ENCODE measurements at places on chromosomes 6 and 20.

GRCh38 chr20:59175861-59176260, 12.2 kb downstream of the ZNF831 start:
- DNase-seq: no peak

GRCh38 chr6:34238585-34239499, 2.2 kb downstream of the HMGA1 start:
- DNase-seq: no peak

DNA sequence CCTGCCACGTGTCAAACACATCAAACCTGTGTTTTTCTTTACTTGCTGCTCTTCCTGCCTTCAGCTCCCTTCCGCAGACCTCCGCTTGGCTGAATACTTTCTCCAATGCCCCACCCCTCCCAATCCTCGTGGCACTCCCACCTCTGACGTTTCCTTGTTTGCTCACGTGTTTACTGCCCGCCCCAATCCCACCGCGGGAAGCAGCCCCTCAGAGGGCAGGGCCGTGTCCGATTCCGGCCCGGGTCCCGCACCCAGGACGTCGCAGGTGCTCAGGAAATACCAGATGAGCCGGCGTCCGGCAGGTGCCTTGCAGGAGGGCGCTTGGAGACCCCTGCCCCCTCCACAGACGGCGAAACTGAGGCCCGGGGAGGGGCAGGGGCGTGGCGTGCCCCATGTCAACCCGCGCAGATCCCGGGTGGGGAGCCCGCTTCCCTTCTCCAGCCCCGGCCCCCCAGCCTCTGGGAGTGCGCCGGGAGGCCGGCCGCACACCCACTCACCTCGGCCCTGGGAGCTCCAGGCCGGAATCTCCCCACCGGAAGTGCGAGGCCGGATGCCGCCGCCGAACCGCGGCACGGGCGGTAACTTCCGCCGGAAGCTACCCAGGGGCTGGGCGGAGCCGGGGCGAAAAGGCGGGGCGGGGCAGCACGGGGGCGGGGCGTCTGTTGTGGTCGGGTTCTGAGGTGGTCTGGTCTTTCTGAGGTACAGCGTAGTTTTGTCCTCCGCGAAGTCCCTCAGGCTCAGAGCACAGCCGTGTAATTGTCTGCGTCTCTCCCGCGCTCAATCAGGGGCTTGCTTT, 42.3 kb downstream of the ELMO2 start:
- DNase-seq: peak; percentile 75

GRCh38 chr6:77653816-77654215, 977 bp downstream of the MEI4 start:
- DNase-seq: no peak

GRCh38 chr6:89941031-89941762, 46.9 kb downstream of the GJA10 start:
- DNase-seq: no peak

GRCh38 chr20:39885975-39886649, 802.9 kb downstream of the MAFB start:
- no peak for DNase-seq

DNA sequence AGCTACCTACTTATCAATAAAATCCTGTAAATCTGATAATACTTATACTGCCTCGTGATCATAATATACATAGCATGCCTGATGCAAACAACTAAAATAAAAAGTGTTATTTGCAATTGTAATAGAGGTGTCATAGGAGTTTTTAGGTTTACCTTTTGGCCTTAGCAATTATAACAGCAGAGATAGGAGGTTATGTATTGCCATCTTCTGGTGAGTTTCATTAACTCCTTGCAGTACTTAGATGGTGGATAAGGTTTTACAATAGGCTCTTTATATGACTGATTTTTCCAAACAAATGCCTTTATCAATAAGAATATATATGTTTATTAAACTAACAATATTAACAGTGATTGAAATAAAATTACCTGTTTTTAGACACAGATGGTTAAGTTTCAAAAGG, 27.8 kb upstream of the MYCT1 start:
- no peak for DNase-seq

DNA sequence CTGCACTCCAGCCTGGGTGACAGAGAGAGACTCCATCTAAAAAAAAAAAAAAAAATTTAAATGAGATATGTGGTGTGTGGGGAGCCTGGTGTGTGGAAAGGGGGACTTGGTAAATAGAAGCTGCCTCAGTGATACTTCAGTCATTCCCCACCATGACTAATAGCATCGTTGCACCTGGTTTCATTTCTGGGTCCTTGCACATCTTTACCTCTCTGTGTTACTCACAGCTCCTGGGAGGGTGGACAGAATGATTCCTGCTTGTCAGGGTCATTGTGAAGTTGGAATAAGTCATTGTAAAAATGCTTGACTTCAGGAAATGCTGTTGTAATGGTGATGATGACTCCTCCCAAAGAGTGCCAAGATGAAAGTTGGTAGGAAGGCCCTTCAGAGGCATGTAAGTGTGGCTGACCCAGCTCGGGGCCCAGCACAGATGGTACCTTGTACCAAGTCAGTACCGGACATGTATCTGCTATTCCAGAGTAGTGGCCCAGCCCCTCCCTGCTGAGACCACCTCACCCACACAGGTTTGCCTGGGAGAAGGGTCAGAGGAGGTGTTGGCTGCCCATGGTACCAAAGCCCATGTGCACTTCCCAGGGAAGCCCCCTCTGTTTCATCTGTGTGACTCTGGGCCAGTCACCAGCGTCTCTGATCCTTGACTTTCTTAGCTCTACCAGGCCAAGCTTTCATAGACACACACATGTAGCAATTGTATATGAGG, 48.4 kb downstream of the PLAGL2 start:
- DNase-seq: no peak

- DNase-seq: no peak
Measured at GRCh38 chr6:21949211-21949801, 347.5 kb downstream of the PRL start.

DNA sequence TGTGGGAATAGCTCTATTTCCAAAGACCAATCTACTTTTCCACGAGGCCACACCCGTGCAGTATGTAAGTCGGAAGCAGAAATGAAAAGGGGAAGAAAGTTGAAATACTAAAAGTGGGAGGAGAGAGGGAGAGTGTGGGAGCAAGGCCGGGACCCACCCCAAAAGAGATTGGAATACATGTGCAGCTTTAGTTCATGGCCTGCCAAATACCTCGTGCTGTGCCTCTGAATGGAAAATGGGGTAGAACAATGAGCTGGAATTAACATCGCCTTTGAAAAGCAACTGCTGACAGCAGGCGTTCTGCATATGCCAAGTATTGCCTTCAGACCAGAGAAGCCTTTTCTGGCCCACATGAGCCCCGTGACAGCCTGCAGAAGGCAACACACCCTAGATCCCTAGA, 155.6 kb downstream of the CD83 start:
- no peak for DNase-seq

DNA sequence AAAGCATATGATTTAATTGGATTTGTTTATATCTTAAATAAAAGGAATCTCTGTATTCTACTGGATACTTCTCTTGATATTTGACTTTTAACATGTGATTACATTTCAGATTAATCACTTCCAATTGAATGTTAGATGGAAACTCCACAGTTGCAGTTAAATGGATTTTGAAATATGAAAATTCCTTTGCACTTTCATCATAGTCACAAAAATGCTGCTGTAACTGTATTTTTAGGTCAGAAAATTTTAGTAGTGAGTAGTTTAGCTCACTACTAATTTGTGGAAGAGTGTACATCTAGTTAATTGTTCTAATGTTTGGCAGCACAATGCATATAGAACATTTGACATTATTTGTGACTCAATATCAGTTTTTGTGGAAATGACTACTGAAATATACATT, 26.8 kb downstream of the PTCHD4 start:
- DNase-seq: no peak

DNA sequence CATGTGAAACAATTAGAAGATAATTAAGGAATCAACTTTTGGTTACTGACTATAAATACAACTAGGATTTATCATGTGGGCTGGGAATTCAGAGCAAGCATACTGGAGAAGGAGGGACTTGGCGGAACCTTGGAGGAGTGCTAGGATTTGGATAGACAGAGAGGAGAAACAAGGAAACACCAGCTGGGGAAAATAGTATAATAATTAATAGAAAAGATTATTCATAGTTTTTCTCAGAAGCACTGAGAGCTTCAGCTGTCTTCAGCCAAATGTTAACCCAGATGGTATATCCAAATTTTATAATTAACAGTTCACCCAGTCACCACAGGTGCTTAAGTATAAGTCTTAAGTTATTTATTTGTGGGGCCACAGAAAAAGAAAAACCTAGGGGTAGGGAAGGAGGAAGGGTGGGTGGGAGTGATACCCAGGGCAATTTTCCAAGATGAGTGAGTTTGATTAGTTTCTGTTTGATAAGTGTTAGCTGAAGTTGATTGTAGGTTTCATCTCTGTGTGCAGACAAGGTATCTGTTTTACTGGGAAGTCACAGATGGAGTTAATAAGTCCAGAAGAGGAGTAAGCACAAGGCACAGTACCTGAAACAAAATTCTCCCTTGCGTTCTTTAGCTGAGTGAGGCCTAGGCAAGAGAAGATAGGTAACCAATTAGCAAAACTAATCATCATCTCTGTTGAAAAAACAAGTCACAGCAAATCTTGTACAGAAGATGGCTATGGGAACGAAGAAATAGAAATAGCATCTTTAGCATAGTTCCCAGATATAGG, 175.5 kb downstream of the TFAP2B start:
- DNase-seq: no peak

GRCh38 chr6:158808941-158809678, 10.1 kb downstream of the EZR start:
- DNase-seq: no peak

DNA sequence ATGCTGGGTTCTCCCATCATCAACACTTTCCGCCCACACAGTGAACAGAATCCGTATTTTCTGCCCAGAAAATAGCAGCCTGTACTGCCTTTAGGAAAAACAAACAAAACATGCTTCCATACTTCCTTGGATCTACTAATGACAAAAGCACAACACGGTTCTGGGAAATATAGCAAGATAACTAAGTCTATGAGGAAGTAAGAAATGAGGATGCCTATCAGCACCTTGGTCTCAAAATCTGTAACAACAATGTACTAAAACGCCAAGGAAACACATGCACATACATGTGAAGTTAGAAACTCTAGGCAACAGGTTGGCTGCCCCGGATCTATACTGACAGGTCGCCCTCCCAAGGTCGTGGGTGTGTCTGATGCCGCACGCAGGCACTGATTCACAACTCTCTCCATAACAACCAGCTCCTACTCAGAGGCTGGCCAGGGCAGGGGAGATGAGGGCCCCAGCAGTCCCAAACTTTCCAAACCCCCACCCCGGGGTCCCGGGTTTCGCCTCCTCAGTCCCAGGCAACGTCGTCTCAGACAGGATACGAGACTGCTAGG, 710 bp downstream of the BTBD9 start:
- peak; percentile 42 for DNase-seq

- no peak for DNase-seq
Measured at GRCh38 chr6:45756606-45757005, 259.1 kb downstream of the CLIC5 start.

DNA sequence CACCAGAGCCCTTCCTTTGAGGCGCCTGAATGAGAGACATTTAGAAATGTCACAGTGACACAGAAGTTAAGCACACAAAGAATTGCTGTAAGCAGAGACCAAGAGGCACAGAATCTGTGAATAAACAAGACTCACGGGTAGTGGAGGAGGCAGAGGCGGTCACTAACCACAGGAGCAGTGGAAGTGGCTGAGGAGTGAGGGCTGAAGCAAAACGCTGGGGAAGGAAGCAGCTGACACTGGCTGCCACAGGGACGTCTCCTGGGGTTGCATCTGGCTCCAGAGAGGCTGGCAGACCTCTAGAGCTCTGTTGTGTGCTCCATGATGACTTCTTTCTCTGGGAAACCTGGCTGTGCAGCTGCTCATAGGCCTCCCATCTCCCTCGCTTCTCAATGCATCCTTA, 65.0 kb upstream of the SLC2A12 start:
- DNase-seq: no peak

GRCh38 chr6:12296604-12297003, 6.4 kb downstream of the EDN1 start:
- DNase-seq: no peak

DNA sequence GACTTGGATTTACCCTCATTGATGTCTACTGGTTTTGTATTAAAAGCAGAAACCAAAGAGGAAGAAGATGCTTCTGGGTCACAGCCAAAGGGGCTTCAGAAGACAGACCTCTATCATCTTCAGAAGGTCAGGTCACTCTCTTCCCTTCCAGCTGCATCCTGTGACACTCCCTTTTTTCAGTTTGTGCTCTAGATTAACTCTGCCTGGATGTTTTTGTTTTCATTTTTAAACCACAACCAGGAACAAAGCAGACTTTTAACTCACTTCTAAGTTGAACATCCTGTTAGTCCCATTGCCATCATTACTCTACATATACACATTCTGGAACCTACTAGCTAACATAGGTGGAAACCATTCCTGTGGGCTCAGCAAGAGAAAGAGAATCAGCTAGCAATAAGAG, 45.2 kb downstream of the AKIRIN2 start:
- DNase-seq: no peak

DNA sequence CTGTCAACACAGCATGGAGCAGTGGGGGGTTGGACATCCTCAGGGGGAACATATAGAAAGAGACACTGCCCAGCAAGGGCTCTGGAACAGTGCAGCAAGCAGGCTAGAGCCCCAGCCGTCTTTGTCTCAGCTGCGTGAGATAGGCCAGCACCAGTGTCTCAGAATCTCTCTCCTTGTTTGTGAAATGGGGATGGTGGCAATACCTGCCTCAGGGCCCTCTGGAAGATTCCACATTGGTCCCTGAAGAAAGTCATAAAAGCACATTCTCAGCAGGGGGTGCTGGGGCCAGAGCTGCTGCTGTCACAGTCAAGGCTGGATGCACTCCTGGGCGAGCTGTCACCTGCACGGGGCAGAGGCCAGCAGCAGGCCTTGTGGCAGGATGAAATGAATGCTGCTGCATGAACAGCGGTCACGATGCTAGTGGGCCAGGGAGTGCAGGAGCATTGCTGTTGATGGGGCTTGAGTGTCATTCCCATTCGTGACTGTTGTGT, 121.7 kb downstream of the SYCP2 start:
- no peak for DNase-seq

DNA sequence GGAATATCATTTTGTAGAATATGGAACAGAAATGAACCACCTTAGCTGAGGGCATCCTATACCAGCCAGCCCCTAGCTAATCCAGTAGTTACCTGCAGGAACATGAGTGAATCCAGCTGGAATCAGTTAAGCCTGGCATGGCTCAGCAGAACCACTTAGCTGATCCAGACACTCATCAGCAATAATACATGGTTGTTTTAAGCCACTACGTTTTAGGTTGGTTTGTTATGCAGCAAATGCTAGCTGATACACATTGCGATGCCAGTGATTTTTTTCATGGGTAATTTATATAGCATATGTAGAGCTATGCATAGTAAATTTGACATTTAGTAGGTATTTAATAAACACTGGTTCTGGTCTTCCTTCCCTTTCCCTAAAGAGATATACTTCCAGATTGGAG, 201.9 kb upstream of the JAG1 start:
- DNase-seq: no peak
